ENCODE measurements at places on chromosomes 2 and 18. TPM values are rescaled to one million over a fixed set of nuclear protein-coding genes. Genes with fewer than 3 reads are reported as not detected.
A peak's percentile ranks its signal among the peaks of the same experiment; 100 is the strongest.

DNA sequence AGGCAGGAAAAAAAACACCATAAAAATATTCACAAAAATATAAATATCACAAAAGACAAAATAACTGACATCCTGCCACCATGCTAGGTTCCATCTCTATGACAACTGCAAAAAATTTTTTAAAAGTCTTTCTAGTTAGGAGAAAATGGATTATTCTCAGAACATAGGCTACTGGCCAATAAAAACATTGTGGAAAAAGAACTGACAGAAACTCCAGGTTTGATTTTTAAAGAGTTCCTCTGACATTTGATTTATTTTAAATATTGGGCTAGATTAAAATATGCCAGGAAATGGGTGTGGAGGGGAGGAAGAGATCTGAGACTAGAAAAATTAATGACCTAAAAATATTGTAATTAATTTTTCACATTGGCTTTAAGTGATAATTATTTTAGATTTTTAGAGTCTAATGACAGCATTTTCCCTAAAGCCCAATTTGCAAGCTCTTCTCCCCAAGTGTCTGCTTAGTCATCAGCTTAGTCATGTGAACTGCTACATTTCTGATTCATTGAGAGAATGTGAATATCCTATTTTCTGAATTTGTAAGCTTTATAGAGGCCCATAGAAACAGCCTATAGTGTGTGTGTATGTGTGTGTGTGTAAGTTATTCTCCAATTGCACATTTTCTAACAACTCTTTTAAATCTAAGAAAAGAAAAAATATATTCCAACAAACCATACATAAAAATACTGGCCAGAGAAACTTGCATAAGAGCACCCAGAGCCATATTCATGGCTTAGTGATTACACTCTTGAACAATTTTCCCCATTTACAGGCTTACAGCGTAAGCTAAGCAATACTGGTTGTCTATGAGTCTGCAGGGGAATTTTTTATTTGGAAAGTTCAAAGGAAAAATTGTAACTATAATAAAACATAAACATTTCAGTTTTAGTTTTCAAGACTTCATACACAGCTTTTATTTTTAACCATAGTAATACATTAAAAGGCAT lies 48.4 kb downstream of the TMEFF2 start:
- peak; percentile 61 for DNase-seq

- no peak for DNase-seq
These were observed 35.1 kb upstream of the SLC14A1 start for GRCh38 chr18:45688833-45689232.

GRCh38 chr2:120949957-120950590 lies 214.4 kb downstream of the GLI2 start:
- no peak for DNase-seq

DNA sequence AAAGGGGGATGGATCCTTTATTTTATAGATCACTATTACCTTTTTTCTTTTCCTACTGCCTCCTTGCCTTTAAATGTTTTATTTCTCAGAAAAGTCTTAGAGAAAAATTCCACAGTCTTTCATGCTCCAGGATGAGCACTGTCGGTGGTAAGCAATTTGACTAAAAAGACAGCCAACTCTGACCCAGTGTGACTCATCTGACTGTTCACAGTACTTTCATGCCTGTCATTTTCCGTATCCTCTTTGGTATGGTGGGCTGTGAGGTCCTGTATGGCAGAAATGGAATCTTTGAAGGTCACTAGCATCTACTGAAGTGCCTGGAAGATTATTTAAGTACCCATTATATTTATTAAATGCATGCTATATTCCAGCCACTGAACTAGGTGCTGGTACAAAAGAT lies 2.1 kb upstream of the RFTN2 start:
- DNase-seq = peak; percentile 69

DNA sequence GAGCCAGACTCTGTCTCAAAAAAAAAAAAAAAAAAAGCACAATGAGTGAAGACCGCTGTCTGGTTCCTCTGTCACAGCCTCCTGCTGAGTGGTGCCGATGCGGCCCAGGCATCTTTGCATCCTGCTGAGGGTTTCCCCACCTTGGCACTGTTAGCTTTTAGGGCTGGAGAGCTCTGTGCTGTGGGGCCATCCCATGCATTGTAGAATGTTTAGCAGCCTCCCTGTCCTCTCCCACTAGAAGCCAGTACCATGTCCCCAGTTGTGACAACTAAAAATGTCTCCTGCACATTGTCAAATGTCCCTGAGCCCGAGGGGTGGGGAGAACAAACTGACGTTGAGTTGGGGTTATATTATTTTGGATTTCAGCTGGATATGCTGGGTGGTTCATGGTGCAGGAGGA lies 7.9 kb upstream of the COLEC11 start:
- no peak for DNase-seq

The GPR45 gene
- not detected for total RNA-seq

- DNase-seq = no peak
These were observed 246.2 kb downstream of the ARHGAP15 start for GRCh38 chr2:143375384-143375880.

DNA sequence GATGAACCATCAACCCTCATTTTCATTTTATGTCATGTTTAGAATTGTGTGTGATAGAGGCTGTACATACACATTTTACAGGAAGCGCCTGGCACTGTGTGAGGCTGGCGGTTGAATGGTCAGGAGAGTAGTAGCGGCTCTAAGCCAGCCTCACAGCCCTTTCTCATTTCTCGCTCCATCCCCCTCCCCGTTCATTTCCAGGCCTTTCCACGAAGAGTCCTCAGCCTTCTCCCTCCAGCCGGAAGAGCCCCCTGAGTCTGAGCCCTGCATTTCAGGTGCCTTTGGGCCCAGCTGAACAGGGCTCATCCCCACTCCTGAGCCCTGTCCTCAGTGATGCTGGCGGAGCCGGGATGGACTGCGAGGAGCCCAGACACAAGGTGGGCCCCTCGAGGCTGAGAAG lies 51.8 kb downstream of the STK25 start:
- no peak for DNase-seq
